Body of pancreas (tissue), 4 donors: ENCODE measurements at places on chromosomes 1 and 21.

DNA sequence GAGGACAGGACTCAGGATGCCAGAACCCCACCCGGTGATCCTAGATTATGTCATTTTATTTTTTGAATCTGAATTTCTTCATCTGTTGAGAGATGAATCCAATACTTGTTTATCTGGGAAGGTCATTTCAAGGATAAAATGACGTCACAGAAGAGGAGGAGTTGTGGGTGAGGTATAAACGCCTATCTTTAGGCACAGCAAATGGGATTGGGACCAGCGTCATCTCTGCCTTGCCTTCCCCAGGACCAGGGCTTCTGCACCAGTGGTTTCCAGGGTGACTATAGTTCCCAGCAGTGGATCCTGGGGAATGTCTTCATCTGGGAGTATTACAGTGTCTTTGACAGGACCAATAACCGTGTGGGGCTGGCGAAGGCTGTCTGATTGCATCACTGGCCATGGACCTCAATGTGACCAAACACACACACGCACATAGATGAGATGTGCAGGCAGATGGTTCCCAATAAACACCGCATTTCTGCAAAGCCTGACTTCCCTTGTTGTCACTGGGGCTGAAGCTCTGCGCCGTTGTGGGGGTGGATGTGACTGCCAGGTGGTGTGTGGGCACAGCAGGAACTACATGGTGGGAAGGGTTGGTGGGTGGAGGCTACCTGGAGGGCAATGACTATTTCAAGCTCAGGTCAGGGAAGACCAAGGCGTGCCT lies 28.1 kb downstream of the KCNA10 start:
- no peak for DNase-seq
- H3K36me3 ChIP-seq: no peaks in the 10 kb centered on the region
- no peaks in the 10 kb centered on the region for H3K27me3 ChIP-seq
- no peak overlapping the region for H3K27ac ChIP-seq
- no peak overlapping the region for H3K4me3 ChIP-seq
- peaks cover 4% of the 10 kb centered on the region for H3K4me1 ChIP-seq

DNA sequence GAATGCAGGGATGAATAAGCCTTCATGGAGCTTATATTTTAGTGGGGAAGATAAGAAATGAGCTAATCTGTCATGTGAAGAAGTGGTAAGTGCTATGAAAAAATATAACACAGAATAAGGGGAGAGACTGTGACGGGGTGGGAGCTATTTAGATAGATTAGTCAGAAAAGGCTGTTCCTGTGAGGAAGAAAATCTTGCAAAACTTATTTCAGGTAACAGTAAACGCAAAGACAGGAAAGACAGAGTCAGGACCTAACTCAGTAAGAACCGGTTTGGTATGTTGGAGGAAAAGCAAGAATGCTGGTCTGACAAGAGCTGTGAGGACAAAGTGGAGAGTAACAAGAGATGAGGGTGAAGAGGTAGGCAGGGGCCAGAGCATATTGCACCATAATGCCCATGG lies 22.0 kb downstream of the GNAI3 start:
- DNase-seq: no peak
- peak overlapping the region; percentile 37 for H3K27ac ChIP-seq
- H3K4me1 ChIP-seq: peaks cover 67% of the 10 kb centered on the region
- no peaks in the 10 kb centered on the region for H3K27me3 ChIP-seq

GRCh38 chr1:93433407-93433961 lies 14.4 kb upstream of the FNBP1L start:
- no peaks in the 10 kb centered on the region for H3K27me3 ChIP-seq
- H3K36me3 ChIP-seq: no peaks in the 10 kb centered on the region
- H3K4me3 ChIP-seq: no peak overlapping the region
- peak; percentile 27 for DNase-seq

GRCh38 chr1:53325326-53326087 lies 2.4 kb downstream of the LRP8 start:
- peak overlapping the region; percentile 4 for H3K4me3 ChIP-seq
- H3K27ac ChIP-seq: no peak overlapping the region
- H3K4me1 ChIP-seq: peaks cover 26% of the 10 kb centered on the region

GRCh38 chr1:57512386-57512785 lies 88.5 kb upstream of the DAB1 start:
- H3K27me3 ChIP-seq: no peaks in the 10 kb centered on the region
- DNase-seq: no peak
- H3K36me3 ChIP-seq: no peaks in the 10 kb centered on the region
